Naive thymus-derived CD4-positive, alpha-beta T cell (primary cell): ENCODE measurements at places on chromosomes 6 and 20. TPM values are rescaled to one million over a fixed set of nuclear protein-coding genes. Genes with fewer than 3 reads are reported as not detected.

DNA sequence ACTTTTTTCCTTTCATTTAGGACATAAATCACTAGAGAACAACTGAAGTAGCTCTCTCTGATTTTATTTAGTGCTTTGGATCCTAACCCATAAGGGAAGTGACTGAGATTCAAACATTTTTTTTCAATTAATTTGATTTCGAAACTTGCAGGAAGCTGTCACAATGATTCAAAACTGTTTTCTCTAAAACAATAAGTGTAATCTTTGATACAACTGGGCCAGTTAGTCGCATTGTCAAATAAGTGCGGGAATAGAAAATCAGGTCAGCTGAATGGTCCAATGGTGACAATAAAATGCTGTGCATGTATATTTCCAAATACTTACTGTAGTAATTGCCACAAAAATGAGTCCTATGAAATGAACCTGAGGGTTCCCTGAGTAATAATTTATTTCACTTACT is 930.8 kb downstream of the TFAP2A start:
- DNase-seq, result no peak

GRCh38 chr20:62712606-62713005 is 4.0 kb downstream of the NTSR1 start:
- DNase-seq, result no peak

DNA sequence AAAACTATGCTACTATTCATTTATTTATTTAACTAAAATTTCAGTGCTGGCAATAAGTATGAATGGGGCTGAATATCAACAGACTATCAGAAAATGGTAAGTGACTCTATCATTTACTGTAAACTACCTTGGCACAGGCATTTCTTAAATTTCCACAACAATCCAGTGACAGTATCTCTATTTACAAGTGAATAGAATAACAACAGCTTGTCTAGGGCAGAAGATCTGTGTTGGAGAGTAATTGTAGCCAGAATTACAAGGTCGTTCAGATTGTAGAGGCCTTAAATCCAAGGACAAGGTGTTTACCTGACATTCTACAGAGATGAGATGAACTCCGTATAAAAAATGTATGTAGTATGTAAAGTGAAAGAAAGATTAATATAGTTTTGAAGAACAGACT is 193.8 kb upstream of the SIM1 start:
- DNase-seq, result no peak

DNA sequence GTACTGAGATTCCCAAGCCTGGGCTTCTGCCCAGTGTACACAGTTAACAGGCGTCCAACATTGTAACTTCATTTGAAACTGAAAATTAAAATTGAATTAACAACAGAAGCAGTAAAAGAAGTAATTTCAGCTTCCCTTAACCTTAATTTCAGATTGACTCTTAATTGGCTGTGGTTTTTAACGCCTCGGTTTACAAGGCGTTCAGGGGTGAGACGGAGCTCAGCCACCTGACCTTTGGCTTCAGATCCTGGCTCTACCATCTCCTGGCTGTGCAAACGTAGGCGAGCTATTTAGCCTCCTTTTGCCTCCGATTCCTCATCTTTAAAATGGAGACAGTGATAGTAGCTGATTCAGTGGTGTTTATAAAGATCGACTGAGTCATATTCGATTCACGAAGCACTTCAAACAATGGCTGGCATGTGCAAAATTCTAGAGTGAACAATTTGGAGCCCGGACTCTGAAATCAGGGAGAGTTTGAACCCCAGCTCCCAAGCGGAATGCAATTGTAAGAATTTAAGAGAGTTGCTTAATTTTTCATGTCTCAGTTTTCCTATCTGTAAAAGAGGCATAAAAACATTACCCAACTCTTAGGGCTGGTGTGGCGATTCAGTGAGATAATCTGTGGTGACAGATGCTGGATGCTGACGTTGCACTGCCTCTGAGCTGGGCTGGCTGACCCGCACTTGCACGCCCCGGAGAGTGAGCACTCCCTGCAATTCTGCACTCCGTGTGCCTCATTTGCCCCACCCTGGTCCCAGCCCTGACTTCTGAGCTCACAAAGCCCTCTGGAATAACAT is 23.5 kb upstream of the OCSTAMP start:
- no peak for DNase-seq

DNA sequence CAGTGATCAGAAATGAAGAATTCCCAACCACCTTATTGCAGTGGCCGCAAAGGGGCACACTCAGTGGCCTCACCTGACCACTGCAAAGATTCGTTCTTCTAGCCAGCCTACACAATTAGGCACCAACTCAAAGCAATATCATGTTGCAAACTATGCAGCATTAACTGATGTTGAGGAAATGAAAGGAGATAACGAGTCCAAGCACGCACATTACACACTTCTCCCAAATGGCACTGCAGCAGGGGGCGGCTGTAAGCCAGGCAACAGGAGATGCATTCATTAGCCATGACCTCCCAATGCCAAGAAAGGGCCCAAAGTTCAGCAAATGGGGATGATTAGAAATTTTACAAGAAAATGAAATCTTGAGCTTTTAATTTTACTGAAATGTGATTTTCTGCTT is 39.3 kb downstream of the ATXN1 start:
- DNase-seq, result no peak

GRCh38 chr20:32439132-32439829 is 81.2 kb downstream of the ASXL1 start:
- DNase-seq, result no peak

GRCh38 chr6:37554480-37554819 is 54.8 kb upstream of the CCDC167 start:
- DNase-seq, result no peak

Gene PSORS1C2
- not detected for total RNA-seq

GRCh38 chr20:7505835-7506221 is 434.4 kb downstream of the HAO1 start:
- DNase-seq, result no peak

GRCh38 chr6:16511723-16512489 is 249.4 kb downstream of the ATXN1 start:
- DNase-seq, result peak; percentile 27

DNA sequence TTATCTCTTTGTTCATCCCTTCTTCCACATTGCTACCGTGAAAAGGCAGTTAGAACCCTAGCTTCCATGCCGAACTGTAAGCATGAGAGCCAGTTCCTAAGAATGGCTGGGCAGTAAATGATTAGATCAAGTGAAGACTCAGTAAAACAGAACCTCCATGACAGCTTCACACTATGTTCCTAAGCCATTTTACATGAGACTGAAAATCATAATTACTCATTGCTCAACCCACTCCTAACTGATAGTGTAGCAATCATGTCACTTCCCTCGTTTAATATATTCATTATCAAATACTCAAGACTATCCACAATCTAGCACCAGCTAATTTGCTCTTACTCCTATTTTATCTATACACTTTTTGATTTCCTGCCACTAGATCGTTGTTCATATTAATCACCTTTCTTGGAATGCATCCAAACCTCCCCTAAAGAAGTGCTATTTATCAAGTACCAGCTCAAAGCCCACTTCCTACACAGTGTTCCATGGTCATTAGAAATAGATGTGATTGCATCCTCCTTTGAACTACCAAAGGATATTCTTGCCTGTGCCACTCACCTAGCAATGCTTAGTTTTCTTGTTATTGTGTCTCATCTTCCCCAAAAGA is 6.0 kb downstream of the TMEM30A start:
- DNase-seq, result no peak

DNA sequence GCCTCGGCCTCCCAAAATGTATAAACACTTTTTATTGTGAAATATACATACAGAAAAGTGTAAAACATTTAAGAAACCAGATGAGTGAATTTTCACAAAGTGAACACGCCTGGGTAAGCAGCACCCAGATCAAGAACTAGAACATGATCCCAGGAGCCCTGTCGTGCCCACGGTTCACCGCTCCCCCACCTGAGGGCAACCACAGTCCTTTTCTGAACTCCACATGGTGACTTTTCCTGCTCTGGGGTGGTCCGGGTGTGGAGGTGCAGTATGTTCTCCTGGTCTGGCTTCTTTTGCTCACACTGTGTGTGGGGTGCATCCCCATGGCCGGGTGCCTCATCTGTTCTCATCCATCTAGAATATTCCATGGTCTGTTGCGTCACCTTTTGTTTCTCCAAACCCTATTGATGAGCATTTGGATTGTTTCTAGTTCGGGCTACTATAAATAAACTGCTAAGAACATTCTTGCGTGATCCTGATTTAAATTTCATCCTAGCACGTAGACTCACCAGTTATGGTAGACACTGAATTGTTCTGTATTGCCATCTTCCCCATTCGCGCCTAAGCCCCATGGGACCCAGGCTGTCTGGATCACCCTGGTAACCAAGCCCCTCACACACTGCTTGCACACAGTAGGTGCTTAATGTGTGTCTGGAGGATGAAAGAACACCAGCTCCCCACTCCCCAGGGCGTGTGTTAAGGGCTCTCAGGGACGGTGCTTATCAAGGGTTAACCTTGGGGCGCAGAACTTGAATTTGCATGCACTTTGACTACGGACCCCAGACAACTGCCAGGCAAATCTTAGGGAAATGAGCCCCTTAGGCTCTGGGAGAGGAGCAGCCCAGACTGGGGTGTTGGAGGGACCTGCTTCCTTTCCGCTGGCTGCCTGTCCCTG is 56.2 kb downstream of the CTCFL start:
- no peak for DNase-seq

Gene CLDN20
- total RNA-seq, result not detected

DNA sequence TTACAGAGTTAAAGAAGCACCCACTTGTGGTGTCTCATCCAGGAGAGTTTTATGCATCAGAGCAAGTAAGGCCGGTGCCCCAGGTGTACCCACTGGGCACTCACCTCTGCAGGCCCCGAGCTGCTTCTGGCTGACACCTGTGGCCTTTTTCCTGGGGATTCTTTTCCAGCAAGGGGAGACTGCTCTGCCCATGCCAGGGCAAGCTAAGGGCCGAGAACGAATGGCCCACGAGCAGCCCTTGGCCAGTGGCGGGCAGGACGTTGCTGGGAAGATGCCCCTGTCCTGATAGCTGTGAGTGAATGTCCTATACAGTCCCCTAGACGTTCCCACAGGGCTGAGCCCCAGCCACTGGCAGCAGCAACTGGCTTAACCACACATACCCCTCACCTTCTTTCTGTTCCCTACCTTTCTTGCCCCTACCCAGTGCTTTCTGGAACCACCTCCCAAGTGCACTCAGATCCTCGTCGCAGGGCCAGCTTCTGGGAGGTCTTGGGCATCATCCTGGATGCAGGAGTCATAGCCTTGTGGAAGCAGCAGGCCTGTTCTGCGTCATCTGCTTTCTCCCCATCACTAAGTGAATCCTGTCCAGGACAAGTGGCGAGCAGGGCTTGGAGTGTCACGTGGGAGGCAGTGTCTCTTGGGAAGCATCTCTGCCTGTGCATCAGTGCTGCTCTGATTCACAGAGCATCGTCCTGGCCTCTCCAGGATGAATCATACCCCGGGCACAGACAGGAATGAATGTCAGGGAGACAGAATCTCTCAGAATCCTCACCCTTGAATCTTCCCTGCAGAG is 32.5 kb downstream of the SYNDIG1 start:
- no peak for DNase-seq

GRCh38 chr20:58633161-58634053 is 17.7 kb upstream of the STX16 start:
- no peak for DNase-seq

Gene NMBR
- not detected for total RNA-seq

DNA sequence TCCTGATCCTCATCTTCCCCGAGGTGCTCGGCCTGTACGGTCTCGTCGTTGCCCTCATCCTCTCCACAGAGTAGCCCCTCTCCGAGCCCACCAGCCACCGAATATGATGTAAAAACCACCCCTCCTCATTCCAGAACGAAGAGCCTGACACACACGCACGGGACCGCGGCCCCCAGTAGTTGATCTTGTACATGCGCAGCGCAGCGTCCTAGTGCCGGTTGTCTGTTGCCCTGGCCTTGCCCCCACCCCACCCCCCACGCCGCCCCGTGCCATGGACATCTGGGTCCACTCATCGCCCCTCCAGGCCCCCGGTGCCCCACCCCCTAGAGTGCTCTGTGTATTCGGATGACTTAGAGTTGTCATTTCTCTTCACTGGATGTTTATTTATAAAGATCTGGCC is 5.2 kb upstream of the PRPH2 start:
- no peak for DNase-seq

DNA sequence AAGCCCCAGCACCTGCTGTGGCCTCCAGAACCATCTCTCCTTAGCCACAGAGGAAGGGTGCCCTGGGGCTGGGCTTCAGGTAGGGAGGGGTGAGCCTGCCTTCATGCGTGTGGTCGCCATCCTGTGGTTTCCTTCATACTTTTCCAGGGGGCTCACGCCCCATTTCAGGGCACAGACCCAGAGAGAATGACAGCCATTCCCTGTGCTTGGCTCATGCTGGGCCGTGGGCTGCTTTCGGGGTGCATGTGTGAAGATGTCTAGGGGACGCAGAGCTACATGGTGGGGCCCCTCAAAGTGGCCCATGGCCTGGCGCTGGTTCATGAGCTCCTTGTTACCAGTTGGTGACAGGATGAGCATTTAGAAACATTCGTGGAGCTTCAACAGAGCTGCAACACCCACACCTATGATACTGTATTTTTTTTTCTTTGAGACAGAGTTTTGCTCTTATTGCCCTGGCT is 190.3 kb upstream of the SLC24A3 start:
- no peak for DNase-seq

GRCh38 chr6:138461647-138462046 is 37.6 kb downstream of the NHSL1 start:
- DNase-seq, result no peak

- DNase-seq, result no peak
Measured at GRCh38 chr20:36744764-36745191, 1.1 kb downstream of the NDRG3 start.

GRCh38 chr6:38975621-38976049 is 72.9 kb upstream of the GLP1R start:
- DNase-seq, result no peak

Gene GRIK2
- total RNA-seq, result not detected

Gene RRAGD
- total RNA-seq, result 7.3 TPM

Gene IL17A
- not detected for total RNA-seq

DNA sequence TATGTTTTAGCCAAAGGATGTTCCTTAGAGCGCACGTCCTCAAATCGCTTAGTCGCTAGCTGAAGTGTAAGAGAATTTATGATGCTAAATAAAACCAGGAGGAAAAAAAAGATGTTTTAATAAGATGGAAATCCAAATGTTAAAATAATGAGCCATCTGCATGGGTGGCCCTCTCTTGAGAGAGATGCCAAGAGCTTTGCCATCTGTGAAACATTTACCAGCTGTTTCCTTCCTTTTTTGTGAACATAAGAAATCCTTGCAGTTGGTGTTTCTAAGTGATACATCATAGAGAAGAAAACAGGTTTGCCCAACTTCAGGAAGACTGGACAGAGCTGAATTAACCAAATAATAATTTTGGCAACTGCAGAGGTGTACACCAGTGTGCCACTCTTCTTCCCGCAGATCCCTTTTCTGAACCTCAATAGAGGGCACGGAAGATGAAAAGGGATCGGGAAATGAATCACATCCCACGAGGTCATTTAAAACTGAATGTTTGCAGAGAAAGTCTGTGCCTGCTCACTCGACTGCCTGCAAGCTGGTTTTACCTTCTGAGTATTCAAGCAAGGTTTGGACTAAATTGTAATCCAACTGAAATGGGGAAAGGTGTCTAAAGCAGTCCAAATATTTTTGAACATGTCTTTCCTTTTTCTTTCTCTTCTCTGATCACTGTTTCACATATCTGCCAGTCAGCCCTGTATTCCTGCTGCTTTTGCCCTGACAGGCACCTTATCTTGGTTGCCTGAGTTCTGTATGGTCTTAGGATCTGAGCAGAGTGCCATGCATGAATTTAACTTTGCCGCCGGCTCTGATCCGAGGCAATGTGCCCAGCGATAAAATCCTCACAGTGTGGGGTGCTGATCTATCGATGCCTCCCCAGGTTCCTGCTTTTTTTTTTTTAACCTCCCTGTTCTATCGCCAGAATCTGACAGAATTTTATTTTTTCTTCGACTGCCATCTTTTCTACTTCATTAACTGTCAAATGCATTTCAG is 35.5 kb upstream of the TSHZ2 start:
- no peak for DNase-seq

Gene HLA-DQA1
- 8.5 TPM for total RNA-seq

- DNase-seq, result no peak
Measured at GRCh38 chr6:73285674-73286283, 22.8 kb upstream of the KHDC1 start.
